ENCODE measurements at places on chromosomes 5 and 9. TPM values are rescaled to one million over a fixed set of nuclear protein-coding genes. Genes with fewer than 3 reads are reported as not detected.
A peak's percentile ranks its signal among the peaks of the same experiment; 100 is the strongest.

GRCh38 chr5:65647941-65648340, 23.1 kb downstream of the SHLD3 start:
- no peak for DNase-seq

- no peak for DNase-seq
Observed at GRCh38 chr9:105038051-105038450, 110.1 kb upstream of the ABCA1 start.

GRCh38 chr5:78638973-78639669, 9.5 kb downstream of the LHFPL2 start:
- no peak for DNase-seq

DNA sequence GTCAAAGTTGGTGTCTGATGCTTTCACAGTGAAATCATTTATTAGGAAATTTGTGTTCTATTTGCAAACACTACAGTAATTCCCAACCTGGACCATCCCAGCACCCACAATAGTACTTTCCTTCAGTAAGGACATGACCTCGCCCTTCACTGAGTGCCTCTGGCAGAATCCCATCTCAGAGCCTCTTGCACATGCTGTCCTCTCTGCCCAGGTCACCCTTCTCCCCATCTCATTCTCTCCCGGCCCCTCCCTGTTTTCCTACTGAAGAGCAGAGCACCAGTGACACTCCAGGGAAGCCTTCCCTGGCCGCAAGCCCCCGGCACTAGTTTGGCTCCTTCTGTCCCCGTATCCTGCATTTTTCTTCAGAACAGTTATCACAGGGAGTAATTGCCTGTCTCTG, 220.4 kb downstream of the MAPKAP1 start:
- DNase-seq, result no peak

DNA sequence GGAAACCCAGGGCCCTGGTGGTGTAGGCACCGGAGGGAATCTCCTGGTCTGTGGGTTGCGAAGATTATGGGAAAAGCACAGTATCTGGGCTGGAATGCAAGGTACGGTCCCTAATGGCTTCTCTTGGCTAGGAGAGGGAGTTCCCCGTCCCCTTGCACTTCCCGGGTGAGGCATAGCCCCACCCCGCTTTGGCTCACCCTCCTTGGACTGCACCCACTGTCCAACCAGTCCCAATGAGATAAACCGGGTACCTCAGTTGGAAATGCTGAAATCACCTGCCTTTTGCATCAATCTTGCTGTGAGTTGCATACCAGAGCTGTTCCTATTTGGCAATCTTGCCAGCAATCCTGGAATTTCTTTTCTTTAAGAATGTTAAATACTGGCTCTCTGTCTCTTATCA, 1429.1 kb downstream of the MAT2B start:
- DNase-seq, result no peak

DNA sequence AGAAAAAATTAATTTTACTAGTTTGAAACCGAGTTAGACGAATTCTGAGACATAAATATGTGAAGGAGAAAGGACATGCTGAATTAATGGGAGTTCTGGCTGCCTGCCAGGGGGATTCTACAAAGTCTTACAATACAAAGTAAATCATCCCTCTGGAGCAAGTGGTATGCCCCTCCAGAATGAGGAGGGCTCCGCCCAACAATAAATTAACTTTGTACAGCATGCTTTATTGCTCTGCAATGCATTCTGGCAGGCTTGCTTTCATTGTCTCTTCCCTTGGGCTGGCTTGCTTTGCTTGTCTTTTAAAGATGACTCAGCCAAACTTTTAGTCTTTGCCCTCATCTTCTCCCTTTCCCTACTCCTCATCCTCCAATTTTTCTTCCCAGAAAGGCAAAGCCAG, 11.7 kb upstream of the PCDHB1 start:
- no peak for DNase-seq

- DNase-seq, result no peak
Observed at GRCh38 chr9:84709056-84709455, 39.5 kb downstream of the NTRK2 start.

- DNase-seq, result no peak
Observed at GRCh38 chr5:77812926-77813589, 36.9 kb upstream of the TBCA start.

DNA sequence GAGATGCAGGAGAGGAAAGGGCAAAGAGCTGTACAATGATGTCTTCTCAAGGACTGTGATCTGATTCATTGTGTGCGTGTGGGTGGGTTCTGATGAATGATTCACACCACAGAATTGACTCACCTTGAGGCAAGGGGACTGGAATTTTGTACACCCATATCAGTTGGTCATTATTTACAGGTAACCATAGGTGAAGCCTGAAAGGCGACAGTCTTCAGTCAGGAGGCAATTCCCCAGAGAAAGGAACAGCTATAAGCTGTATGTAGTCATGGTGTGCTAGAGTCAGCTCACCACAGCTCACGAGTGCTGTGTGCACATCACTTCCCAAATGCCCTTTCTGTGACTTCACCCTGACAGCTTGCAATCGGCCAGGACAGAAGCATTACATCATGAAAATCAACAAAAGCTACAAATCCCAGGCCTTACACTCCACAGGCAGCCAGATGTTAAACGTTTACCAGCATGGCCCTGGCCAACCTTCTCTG, 87.6 kb upstream of the RPS23 start:
- no peak for DNase-seq

DNA sequence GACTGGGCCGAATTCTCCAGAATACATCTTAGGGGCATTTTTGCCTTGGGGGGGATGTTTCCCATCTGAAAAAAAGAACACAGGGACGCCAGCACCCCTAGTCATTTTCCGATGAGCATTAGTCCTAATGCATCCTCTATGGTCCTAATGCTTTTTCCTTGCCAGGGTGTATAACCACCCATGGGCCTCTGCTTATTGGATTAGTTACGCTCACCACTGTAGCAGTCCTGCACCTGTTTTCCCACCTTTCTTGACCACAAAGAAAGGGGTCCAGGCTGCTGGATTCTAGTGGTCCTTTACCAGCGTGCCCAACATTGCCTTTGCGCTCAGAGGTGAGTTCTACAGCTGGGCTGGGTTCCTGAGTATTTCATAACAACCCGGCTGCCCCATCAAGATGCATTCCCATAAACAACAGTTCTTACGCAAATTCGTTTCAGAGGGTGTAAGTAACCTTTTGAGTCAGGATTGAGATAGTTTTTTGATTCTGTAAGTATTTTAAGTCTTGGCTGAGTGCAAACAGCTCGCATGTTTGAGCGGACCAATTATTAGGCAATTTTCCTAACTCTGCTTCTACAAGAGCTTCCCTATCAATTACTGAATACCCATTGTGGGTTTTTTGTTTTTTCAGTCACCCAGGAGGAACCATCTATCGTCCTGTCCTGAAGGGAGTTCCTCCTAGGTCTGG, 135.1 kb downstream of the DROSHA start:
- no peak for DNase-seq

GRCh38 chr5:137604348-137605095, 105.4 kb upstream of the SPOCK1 start:
- DNase-seq, result no peak

- DNase-seq, result no peak
Observed at GRCh38 chr9:120014796-120015195, 565.2 kb downstream of the CDK5RAP2 start.

DNA sequence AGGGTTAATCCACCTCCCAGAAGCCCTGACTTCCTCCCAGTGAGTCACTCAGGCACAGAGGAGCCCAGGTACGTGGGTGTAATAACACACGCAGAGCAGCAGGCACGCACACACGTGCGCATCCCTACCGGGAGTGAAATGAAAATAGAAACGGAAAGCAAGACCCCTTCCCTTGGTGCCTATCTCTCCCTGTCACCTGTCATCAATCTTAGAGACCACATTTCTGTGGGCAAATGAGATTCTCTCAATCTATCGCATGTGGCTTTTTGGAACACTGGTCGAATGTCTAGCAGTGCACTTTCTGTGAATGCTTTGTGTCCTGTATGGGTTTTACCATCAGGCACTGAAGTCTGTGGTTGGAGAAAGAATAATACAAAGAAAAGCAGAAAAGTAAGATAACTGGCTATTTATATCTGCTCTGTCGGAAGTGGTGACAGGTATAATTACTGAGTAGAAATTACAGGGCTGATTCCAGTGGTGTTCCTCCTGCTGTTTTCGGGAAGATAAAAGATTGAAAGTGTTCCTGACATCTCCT, 137.7 kb upstream of the GRIA1 start:
- peak; percentile 3 for DNase-seq

DNA sequence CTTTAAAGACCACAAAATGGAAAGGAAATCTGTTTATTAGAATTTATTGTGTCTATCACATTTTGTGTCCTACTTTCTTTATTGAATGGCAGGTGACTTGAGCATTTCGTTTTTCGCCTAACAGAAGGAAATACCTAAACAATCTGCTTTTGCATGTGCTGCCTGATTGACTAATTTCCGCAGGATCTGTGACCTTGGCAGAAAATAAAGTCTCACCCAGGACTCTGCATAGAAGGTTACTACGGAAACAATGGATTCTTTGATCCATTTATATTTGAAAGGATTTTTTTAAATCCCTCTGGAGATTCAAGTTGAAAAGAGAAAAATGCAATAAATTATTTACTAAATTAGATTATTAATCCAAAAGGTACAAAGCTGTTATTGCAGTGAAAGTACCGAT, 61.0 kb upstream of the CAST start:
- no peak for DNase-seq

DNA sequence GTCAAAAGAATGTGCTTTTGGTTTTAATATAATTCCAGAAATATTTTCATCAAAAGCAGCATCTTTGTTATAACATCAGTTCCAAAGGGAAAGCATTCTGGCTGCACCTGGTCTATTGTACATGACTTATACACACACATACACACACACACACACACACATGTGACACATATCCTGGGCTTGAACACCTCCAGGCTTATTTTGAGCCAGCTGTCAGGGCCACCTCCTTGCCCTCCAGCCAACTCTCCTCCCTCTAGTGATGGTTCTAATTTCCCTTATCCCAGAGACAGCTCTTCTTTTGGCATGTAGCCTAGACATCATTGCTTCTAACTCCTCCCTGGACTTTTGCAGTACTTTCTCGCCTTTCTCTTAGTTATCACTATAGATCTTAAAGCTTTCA, 115.0 kb downstream of the PIK3R1 start:
- DNase-seq, result no peak

DNA sequence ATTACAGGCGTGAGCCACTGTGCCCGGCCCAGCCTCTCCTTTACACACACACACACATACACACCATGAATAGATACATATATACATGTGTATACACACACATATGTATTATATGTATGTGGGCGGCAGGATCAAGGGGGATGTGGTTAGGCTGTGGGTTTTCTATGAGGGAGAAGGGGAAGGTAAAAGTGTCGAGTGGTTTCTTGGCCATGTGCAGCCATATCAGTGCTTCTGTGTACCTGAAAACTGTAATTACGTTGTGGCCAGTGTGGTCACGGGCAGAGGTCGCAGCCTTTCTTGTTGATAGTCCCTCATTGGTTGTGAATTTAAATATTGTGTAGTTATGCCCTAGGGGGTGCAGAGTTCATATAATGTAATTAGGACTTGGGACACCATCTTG, 16.5 kb downstream of the CDK20 start:
- no peak for DNase-seq

GRCh38 chr5:158022837-158023236, 163.9 kb upstream of the CLINT1 start:
- DNase-seq, result no peak

- DNase-seq, result peak; percentile 10
Observed at GRCh38 chr5:110625376-110625999, 101.0 kb downstream of the TMEM232 start.

DRD1 gene
- 18.3 TPM for total RNA-seq

CTSV gene
- total RNA-seq, result 0.41 TPM

ATOSB gene
- 12.2 TPM for total RNA-seq

MAMDC2 gene
- 2.0 TPM for total RNA-seq

MEIKIN gene
- not detected for total RNA-seq

GPR150 gene
- total RNA-seq, result not detected

SLC6A7 gene
- 2.9 TPM for total RNA-seq

GARIN3 gene
- total RNA-seq, result not detected

SLC36A3 gene
- not detected for total RNA-seq

FGF1 gene
- 2.9 TPM for total RNA-seq

CARD9 gene
- 0.41 TPM for total RNA-seq

EDIL3 gene
- 59.1 TPM for total RNA-seq

LURAP1L gene
- total RNA-seq, result 1.6 TPM

All from frontal cortex (tissue), 4 donors.